ENCODE measurements at places on chromosomes 2 and 18. TPM values are rescaled to one million over a fixed set of nuclear protein-coding genes. Genes with fewer than 3 reads are reported as not detected.

Gene TRIB2
- 68.1 TPM for total RNA-seq

Gene CCDC102B
- 8.9 TPM for total RNA-seq

Gene STON1
- 1.8 TPM for total RNA-seq

Gene GLI2
- not detected for total RNA-seq

Gene KYNU
- total RNA-seq: 3.6 TPM

Gene UGT1A6
- not detected for total RNA-seq

Gene C2orf66
- total RNA-seq: not detected

Gene C2orf42
- 31.5 TPM for total RNA-seq

Gene ITPRIPL1
- total RNA-seq: 28.7 TPM

DNA sequence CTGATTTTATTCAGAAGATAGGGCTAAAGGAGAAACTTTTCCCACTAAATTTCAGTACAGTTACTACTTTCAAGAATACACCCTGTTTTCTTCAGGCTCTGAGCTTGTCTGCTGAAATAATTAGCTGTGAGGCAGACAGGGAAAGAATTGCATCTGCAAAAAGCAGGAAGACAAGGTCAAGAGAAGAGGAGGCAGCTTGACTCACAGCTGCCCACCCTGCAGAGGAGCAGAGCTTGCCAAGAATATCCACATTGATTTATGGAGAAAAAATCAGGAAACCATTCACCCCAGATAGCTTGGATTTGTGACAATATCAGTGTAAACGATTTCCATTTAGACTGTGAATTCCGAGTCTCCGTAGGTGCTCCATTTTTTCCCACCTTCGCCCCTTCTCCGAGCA is 49.0 kb downstream of the ACTR2 start:
- DNase-seq: no peak

- DNase-seq: no peak
Observed at GRCh38 chr2:234031207-234031606, 19.3 kb upstream of the SPP2 start.

GRCh38 chr18:72174972-72175649 is 369.0 kb downstream of the CBLN2 start:
- DNase-seq: no peak

DNA sequence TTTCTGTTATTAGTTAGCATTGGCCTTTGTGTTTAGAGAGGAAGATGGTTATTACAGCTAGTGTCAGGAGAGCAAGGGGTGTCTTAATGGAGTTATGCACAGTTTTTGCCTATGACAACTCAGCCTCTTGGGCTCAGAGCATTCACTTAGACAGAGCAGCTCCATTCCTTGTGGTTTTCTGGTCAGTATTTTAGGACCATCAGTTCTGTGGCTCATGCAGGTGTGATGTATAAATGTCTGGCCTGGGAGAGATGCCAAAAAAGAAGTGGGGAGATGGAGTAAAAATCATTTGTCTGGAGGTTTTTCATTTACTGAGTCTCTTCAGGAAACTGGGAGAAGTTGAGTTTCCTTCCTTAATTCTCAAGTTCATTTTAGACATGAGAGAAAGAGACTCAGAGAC is 79.7 kb downstream of the PRKCE start:
- no peak for DNase-seq

DNA sequence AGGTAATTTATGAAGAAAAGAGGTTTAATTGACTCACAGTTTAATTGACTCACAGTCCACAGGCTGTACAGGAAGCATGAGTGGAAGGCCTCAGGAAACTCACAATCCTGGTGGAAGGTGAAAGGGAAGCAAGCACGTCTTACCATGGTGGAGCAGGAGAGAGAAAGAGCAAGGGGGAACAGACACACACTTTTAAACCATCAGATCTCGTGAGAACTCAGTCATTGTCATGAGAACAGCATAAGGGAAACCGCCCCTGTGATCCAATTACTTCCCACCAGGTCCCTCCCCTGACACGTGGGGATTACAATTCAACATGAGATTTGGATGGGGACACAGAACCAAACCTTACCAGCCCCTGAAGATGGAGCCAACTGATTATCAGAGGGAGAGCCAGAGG is 11.2 kb upstream of the PUM2 start:
- DNase-seq: no peak

- no peak for DNase-seq
Observed at GRCh38 chr2:12419803-12420202, 296.9 kb upstream of the TRIB2 start.

DNA sequence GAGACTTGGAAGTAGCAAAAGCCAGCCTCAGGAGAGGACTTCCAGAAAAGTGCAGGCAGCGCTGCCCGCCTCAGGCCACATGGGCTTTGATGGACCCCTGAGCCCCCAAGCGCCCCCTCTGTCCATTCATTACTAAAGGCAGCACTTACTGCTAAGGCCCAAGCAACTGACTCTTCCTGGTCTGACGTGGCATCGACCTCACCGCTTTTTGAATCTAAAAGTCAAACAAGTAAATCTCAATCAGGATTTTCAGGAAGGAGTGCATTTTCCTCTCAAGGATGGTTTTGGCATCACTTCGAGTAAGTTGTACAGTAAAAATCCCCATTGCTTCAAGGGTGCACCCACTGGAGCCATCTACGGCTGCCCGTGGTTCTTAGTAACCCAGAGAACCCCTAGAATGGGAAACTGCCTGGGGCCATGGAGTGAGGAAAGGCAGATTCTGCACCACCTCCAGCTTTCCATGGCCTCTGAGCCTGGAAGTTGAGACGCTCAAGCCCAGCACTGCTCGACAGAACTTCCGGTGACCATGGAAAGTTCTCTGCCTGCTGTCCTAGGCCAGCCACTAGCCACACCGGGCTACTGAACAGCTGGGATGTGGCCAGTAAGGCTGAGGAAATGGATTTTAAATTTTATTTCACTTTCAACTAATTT is 7.0 kb downstream of the HJURP start:
- no peak for DNase-seq

DNA sequence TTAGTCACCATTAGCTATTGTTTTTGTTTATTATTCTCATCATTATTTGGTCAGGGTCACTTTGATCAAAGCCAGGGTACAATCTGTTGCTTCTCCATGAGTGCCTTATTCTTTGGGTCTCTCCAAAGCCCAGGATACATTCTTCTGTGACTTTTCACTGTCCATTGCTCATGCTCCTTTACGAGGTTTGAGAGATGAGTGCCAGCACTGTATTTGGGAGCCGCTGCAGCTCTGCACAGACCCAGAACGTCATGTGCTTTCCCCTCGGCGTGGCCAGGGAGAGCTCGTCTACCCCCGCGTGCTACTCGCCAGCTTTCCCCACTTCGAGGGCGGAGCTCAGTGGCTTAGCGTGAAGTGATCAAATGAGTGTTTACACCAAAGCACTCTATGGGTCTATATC is 123.7 kb downstream of the COL6A3 start:
- DNase-seq: no peak

GRCh38 chr18:46678785-46679399 is 21.9 kb upstream of the LOXHD1 start:
- no peak for DNase-seq

DNA sequence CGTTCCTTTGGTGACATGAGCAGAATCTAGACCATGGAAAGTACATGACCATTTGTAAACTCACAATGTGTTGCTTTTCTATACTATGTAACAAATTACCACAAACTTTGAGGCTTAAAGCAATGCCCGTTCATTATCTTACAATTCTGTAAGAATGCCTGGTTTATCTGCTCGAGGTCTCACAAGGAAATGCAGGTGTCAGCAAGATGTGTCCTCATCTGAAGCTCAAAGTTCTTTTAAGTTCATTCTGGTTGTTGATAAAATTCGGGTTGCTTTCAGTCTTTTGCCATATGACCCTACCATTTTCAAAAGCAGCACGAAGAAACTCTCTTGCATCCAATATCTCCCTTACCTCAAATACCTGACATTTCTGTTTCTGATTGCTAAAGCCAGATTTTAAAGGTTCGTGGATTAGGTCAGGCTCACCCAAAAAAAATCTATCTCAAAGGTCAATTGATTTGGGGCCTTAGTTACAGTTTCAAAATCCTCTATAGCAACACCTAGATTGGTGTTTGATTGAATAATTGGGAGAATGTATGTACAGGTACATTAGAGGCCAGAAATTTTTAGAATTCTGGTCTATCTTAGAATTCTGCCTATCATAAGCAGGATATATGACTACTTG is 125.9 kb downstream of the TMEM131 start:
- no peak for DNase-seq

DNA sequence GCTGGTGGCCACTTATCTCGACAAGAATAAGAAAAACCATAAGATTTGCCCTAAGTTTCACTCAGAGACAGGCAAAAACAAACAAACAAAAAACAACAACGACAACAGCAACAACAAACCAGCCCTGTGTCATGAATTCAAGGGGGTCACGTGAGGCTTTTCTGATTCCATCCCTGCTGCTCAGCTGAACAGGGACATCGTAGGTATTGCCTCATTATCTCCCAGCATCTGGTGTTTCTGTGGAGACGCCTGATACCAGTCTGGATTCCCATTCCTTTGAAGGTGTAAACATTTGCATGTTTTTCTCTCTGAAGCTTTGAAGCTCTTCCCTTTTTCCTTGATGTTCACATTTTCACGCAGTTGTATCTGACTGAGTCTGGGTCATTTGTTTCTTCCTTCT is 117.4 kb downstream of the KCNF1 start:
- no peak for DNase-seq

GRCh38 chr2:158006961-158007719 is 94.5 kb upstream of the UPP2 start:
- peak; percentile 30 for DNase-seq

GRCh38 chr2:152894051-152894450 is 175.6 kb downstream of the ARL6IP6 start:
- DNase-seq: no peak

- no peak for DNase-seq
Observed at GRCh38 chr18:71116535-71116934, 827.7 kb downstream of the SOCS6 start.

GRCh38 chr2:239917125-239917956 is 107.8 kb downstream of the NDUFA10 start:
- DNase-seq: no peak

- DNase-seq: no peak
Observed at GRCh38 chr2:222912117-222912516, 51.3 kb downstream of the ACSL3 start.

All from natural killer cell (primary cell).